Sigmoid colon (tissue), 7 donors: ENCODE measurements at places on chromosomes 7 and 10. TPM values are rescaled to one million over a fixed set of nuclear protein-coding genes. Genes with fewer than 3 reads are reported as not detected.

DNA sequence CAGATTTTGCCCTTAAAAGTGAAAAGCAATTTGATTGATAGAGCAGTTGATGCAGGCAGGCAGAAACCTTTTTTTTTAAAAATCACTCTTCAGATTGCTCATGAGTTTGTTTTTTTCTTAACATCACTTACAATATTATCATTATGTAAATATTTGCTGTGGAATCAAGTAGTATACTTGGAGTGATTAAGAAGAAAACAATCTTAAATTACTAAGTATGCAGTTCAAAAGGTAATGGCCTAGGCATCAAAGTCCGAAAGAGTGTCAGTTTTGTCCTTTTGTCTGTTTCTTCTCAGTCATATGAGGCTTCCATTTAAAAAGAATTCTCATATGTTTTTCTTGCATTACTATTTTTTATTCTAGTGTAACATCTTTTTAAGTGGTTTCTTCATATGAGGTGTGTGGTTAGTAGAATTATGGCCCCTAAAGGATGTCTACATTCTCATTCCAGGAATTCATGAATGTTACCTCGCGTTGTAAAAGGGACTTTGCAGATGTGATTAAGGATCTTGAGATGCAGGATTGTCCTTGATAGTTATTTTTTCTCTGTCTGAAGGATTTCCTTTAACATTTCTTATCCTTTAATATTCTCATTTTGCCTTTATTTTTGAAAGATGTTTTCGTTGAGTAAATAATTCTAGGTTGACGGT is 44.0 kb downstream of the BICC1 start:
- no peak overlapping the region for H3K4me3 ChIP-seq
- DNase-seq, result no peak
- H3K27me3 ChIP-seq, result no peaks in the 10 kb centered on the region
- no peaks in the 10 kb centered on the region for H3K36me3 ChIP-seq

PPP1R17 gene
- total RNA-seq, result not detected

- H3K4me3 ChIP-seq, result peak within 1 kb of the TSS; percentile 88
- peak within 1 kb of the TSS; percentile 93 for H3K27ac ChIP-seq
- no peaks in the 10 kb centered on the region for H3K27me3 ChIP-seq
- peaks cover 11% of the 10 kb centered on the region for H3K36me3 ChIP-seq
- peak; percentile 94 for DNase-seq
Measured at GRCh38 chr7:151059367-151060112, at the start of gene SLC4A2. SLC4A2 (plus strand) TSS chr7:151059589; CDS start chr7:151061988, 2,399 bp downstream.

DNA sequence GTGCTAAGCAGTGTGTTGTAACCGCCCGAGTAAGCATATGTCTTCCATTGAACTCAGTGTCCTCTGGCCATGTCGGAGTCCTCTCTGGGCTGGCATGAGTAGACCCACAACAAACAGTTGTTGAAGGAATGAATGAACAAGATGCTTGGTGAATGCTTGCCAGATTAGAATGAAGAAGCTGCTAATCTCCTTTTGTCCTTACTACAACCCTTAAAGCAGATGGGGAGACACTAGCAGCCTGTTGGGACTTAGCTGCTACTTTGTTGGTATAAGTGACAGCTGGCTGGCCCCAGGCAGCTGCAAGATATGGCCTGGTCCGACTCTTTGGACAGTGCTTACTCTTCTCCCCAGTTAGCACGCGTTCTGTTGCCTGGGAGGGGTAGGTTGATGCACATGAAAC is 370.1 kb downstream of the RPS24 start:
- H3K36me3 ChIP-seq, result no peaks in the 10 kb centered on the region
- H3K27ac ChIP-seq, result no peak overlapping the region
- H3K4me1 ChIP-seq, result peaks cover 40% of the 10 kb centered on the region
- DNase-seq, result no peak
- no peak overlapping the region for H3K4me3 ChIP-seq

GRCh38 chr7:2654059-2654458 is 22.3 kb downstream of the TTYH3 start:
- no peak overlapping the region for H3K4me3 ChIP-seq
- H3K36me3 ChIP-seq, result peaks cover 27% of the 10 kb centered on the region
- no peaks in the 10 kb centered on the region for H3K27me3 ChIP-seq
- no peaks in the 10 kb centered on the region for H3K4me1 ChIP-seq
- no peak overlapping the region for H3K27ac ChIP-seq

GRCh38 chr7:128914566-128915151 is 4.2 kb upstream of the KCP start:
- H3K4me3 ChIP-seq, result no peak overlapping the region
- H3K36me3 ChIP-seq, result no peaks in the 10 kb centered on the region
- H3K4me1 ChIP-seq, result peaks cover 25% of the 10 kb centered on the region
- no peak overlapping the region for H3K27ac ChIP-seq

EPHB6 gene
- total RNA-seq, result 13.6 TPM

GRCh38 chr7:120925392-120925791 is 25.2 kb upstream of the ING3 start:
- H3K4me1 ChIP-seq, result no peaks in the 10 kb centered on the region
- no peak overlapping the region for H3K4me3 ChIP-seq
- no peak overlapping the region for H3K27ac ChIP-seq
- no peaks in the 10 kb centered on the region for H3K27me3 ChIP-seq
- no peaks in the 10 kb centered on the region for H3K36me3 ChIP-seq

MMP21 gene
- not detected for total RNA-seq

DNA sequence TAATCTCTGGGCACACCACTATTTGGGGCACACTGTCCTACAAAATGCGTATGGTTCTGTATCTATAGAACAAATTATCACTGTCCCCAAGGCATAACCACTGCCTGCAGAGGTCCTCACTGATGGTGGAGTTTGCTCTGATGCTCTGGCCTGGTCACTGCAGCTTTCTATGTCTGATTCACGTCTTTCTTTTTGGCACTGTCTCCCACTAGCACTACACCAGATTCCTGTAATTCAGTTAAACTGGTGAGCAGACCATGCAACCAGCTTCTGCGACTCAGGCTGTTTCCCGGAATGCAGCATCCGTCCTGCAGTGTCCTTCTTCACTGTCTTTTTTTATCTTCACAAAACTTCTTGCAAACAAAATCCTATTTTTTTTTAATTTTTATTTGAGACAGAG is 112.8 kb downstream of the KLF6 start:
- no peak overlapping the region for H3K4me3 ChIP-seq
- no peaks in the 10 kb centered on the region for H3K4me1 ChIP-seq
- DNase-seq, result no peak
- H3K36me3 ChIP-seq, result no peaks in the 10 kb centered on the region
- H3K27me3 ChIP-seq, result no peaks in the 10 kb centered on the region

GRCh38 chr7:149330914-149331567 is 69.0 kb downstream of the ZNF783 start:
- no peak overlapping the region for H3K4me3 ChIP-seq
- DNase-seq, result no peak
- H3K27ac ChIP-seq, result no peak overlapping the region
- no peaks in the 10 kb centered on the region for H3K36me3 ChIP-seq

CNPY1 gene
- not detected for total RNA-seq

GRCh38 chr10:18418541-18419215 is 232.7 kb downstream of the NSUN6 start:
- no peak for DNase-seq
- no peak overlapping the region for H3K27ac ChIP-seq
- peaks cover 4% of the 10 kb centered on the region for H3K4me1 ChIP-seq
- H3K27me3 ChIP-seq, result no peaks in the 10 kb centered on the region

DNA sequence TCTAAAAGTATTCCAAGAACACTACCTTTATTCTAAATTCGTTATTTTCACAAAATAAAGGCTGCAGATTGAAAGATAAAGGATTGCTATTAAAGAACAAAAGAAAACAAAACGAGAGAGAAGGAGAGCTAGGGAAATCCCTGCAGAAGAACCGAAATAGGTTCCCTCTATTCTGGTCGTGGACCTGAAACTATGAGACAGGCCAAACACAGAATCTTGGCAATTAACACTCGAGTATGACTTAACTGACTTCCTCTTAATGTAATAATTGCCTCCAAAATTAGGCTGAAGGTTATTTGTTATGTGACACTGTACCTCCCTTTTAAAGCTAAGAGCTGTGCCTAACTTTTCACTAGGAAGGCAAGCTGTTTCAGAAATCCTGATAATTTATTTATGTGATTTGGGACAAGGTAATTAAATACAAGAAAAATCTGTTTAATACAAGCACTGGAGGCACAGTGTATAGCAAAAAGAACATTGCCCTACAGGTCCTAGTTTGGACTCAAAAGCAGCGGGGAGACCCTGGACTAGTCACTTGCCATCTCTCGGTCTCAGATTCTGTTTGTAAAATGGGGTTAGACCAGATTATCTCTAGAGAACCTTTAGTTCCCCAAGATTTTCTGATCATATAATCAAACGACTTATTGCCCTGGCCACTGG is 11.6 kb downstream of the NAMPT start:
- DNase-seq, result no peak
- peaks cover 20% of the 10 kb centered on the region for H3K36me3 ChIP-seq
- peaks cover 9% of the 10 kb centered on the region for H3K4me1 ChIP-seq
- no peaks in the 10 kb centered on the region for H3K27me3 ChIP-seq
- no peak overlapping the region for H3K4me3 ChIP-seq

NRP1 gene
- total RNA-seq, result 52.4 TPM

EBF3 gene
- 6.8 TPM for total RNA-seq

DNA sequence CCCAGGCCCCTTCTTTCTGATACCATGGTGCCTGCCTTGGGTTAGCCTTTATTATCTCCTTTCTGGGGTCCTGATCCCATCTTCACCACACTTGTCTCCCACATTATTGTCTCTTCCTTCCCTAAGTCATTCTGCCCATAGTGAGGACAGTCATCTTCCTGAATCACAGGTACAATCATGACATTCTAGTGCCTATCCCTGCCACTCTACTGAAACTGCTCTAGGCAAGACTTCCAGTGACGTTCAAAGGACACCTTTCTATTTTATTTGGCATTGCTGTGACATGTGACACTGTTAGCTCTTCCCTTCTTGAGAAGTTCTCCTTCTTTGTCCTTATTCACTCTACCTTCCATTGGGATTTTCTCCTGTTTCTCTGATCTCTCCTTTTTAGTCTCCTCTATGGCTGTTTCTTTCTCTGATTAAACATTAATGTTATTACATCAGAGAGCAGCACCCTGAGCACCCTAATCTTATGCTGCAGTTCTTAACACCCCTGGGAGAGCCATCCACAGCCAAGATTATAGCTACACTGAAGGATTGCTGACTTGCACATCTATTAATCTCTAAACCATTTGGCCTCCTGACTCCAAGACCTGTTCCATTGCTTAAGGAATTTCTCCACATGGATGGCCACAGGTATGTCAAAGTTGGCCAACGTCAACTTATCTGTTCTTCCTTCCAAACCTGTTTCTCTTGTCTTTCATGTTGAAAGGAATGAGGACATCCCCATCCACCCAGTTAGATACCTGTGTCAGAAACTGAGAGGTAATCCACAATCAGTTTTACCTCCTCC is 10.9 kb downstream of the MACC1 start:
- no peaks in the 10 kb centered on the region for H3K4me1 ChIP-seq
- H3K27me3 ChIP-seq, result no peaks in the 10 kb centered on the region
- no peak for DNase-seq
- no peak overlapping the region for H3K4me3 ChIP-seq
- H3K27ac ChIP-seq, result no peak overlapping the region

GRCh38 chr7:102463841-102464576 is 654 bp downstream of the ALKBH4 start:
- no peaks in the 10 kb centered on the region for H3K27me3 ChIP-seq
- no peak for DNase-seq
- peaks cover 23% of the 10 kb centered on the region for H3K4me1 ChIP-seq
- H3K36me3 ChIP-seq, result peaks cover 12% of the 10 kb centered on the region
- peak overlapping the region; percentile 73 for H3K27ac ChIP-seq

DNA sequence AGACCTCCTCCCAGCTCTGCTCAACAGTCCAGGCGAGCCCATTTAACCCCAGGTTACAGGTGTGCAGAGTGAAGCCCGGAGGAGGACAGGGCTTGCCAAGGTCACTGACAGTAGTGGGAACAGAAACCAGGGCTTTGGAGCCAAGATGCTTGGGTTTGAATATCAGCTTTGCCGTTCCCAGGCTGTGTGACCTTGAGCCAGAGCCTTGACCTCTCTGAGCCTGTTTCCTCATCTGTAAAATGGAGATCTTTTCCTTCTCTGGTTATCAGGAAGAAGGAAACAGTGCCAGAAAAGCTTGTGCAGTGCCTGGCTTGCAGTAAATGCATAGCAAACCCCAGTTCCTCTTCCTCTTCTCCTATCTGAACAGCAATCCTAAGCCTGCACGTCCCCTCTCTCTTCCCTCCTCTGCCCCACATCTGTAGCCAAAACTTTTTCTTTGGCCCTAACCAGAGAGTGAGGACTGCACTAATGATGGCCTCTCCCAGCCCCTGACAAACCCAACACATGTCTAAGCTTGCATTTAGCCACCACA is 21.4 kb upstream of the MLXIPL start:
- no peak overlapping the region for H3K27ac ChIP-seq
- H3K27me3 ChIP-seq, result peaks cover 26% of the 10 kb centered on the region
- no peak for DNase-seq
- no peaks in the 10 kb centered on the region for H3K36me3 ChIP-seq
- no peak overlapping the region for H3K4me3 ChIP-seq
- peaks cover 11% of the 10 kb centered on the region for H3K4me1 ChIP-seq

- H3K27ac ChIP-seq, result peak overlapping the region; percentile 87
- H3K4me1 ChIP-seq, result no peaks in the 10 kb centered on the region
- no peaks in the 10 kb centered on the region for H3K36me3 ChIP-seq
Measured at GRCh38 chr10:122494833-122495232, 33.5 kb downstream of the HTRA1 start.

DNA sequence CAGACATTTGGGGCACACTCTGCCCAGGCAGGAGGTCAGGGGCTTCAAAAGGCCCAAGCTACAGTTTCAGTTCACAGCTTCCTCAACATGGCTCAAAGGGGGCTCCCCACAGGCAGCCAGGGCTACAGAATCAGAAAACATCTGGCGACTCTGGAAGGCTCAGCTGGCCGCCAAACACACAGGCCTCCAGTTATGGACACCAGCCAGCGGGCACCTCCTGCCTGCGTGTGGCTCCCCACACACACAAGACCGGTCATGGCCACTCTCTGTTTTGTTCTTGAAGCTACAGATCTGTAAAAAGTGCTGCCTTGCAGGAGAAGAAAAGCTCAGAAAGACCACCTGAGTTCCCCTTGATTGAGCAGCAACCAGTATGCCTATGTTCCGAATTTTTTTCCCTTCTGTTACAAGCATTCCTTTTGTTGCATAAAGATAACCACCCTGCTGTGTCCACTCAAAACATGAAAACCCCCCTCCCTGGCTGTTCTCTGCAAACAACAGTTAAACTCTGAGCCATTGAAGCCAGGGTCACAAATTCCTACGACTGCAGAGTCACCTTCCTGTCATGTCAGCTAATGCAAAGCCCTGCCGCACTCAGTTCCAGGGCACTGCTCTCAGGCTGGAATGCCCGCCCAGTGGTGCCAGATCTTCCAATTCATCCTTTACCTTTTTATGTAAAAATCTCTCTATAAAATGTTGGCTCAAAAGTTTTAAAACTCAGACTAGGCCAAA is 33.6 kb downstream of the VSTM4 start:
- no peaks in the 10 kb centered on the region for H3K36me3 ChIP-seq
- DNase-seq, result no peak
- H3K4me1 ChIP-seq, result peaks cover 45% of the 10 kb centered on the region
- no peak overlapping the region for H3K4me3 ChIP-seq

CPA2 gene
- not detected for total RNA-seq
